Dermis blood vessel endothelial cell (primary cell): ENCODE measurements at places on chromosomes 11 and 22.

DNA sequence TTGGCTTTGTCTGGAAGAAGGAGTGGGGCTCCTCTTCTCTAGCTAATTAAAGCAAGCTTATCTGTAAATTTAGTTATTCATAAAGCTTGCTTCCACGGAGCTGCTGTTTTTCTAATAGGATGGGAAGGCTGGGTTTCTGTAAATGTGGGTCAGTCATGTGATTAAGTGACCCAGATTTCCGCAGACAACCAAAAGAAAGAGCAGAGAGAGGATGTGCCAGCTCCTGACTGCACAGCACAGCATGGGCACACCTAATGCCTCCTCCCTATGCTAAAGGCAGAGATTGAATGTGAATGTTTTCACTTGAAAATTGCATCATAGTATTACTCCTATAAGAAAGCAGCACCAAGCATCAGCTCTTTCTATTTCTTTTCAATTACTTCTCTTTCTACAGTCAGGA, 160.2 kb downstream of the FAT3 start:
- no peak for DNase-seq

GRCh38 chr11:85123752-85124231, 503.4 kb downstream of the DLG2 start:
- no peak for DNase-seq

- DNase-seq, result no peak
Measured at GRCh38 chr11:117989351-117990102, 3.3 kb downstream of the IL10RA start.

- no peak for DNase-seq
Measured at GRCh38 chr22:26798462-26799065, 141.2 kb downstream of the MIAT start.

DNA sequence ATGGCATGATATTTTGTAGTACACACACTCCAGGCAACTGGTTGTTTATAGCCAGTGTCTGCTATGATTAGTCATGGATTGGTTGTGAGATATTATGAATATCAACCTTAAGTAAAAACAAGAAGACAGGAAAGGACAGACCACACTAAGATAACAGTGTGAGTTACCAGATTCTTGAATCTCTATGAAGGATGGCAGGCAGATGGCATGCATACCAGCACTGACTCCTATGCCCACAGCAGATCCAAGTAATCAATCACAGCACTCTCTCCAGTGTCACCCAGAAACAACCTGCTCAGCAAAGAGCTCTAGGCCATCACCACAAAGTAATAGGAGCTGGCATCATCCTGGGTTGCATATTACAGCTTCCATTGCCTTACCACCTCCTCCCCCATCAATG, 116.6 kb downstream of the GALNT18 start:
- no peak for DNase-seq
